ENCODE measurements at places on chromosomes 7 and 10.

GRCh38 chr10:3173171-3173878, 743 bp upstream of the PITRM1 start:
- no peak for DNase-seq

GRCh38 chr10:17257466-17258321, 29.7 kb downstream of the VIM start:
- no peak for DNase-seq

DNA sequence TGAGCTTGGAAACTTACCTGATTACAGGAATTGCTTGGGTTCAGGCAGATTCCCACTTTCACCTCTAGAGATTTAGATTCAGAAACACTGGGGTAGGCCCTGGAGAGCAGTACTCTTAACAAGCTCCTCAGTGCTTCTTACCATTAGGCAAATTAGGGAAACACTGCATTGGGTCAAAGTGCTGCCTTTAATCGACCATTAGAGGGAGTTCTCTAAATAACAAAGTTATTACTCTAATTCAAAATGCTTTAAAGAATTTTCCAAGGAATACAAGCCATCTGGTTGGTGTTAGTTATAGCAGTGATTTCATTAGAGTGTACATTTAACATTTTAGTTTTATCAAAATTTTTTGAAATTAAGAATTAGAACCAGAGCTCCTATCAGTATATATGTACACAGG, 324.5 kb downstream of the GFRA1 start:
- no peak for DNase-seq

DNA sequence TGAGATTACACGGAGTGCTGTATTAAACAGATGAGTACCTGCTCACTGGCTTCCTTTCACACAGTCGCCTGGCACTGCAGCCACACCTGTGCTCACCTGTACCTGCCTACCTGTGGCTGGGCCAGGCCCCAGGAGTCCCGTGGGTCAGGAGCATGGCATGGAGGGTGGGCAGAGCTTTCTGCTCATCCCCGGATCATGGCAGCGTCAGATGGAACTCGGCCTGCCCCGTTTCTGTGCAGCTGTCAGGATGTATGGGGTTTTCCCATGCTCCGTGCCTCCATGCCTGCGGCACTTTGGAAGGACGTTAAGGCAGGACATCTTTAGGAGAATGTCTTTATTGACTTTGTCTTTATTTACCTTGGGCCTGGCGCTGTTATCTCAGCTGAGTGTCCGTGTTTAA, 112.2 kb downstream of the MGMT start:
- no peak for DNase-seq

DNA sequence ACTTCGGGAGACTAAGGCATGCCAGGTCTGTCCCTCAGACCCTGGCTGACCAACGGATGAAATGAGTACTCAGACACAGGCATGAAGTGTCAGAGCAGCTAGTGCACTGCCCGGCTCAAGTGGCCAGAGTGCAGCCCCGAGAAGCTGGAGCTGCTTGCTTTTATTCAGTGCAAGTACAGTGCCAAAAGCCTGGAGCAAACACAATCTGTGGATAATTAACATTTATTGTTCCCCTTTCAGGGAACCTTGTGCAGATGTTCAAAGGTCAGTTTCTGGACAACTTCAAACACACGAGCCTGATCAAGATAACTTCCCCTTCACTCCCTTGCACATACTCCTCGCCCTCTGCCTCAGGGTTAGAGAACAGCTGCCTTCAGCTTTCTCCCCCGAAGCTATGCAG, 7.9 kb upstream of the ATE1 start:
- DNase-seq: no peak

DNA sequence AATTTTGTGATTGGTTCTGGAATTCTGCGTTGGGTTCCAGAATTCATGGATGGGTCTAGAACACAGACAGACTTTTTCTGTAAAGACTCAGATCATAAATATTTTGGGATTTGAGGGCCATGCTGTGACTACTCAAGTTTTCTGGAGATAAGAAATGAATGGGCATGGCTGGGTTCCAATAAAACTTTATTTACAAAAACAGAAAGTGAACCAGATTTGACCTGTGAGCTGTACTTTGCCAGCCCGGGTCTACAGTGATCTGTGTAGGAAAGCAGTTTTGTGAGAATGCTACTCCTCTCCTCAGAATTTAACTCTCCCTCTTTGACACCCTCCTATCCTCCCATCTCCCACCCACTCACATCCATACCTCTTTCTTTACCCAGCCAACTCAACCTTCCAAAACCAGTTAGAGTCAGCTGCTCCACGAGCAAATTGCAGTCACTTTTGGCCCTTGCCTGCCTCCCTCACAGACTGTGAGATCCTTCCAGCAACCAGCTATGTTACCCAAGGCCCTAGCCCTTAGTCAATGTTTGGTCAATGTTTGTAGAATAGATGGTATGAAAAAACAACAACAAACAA, 312.8 kb upstream of the ZMIZ1 start:
- DNase-seq: no peak

- DNase-seq: no peak
Measured at GRCh38 chr7:66952343-66953043, 31.5 kb downstream of the TMEM248 start.

- no peak for DNase-seq
Measured at GRCh38 chr10:119233821-119234220, 26.4 kb downstream of the GRK5 start.

GRCh38 chr10:6165221-6165725, 37.5 kb upstream of the PFKFB3 start:
- DNase-seq: no peak

Measured in NCI-H510A (cell line).